ENCODE measurements at places on chromosomes 3 and 15.

DNA sequence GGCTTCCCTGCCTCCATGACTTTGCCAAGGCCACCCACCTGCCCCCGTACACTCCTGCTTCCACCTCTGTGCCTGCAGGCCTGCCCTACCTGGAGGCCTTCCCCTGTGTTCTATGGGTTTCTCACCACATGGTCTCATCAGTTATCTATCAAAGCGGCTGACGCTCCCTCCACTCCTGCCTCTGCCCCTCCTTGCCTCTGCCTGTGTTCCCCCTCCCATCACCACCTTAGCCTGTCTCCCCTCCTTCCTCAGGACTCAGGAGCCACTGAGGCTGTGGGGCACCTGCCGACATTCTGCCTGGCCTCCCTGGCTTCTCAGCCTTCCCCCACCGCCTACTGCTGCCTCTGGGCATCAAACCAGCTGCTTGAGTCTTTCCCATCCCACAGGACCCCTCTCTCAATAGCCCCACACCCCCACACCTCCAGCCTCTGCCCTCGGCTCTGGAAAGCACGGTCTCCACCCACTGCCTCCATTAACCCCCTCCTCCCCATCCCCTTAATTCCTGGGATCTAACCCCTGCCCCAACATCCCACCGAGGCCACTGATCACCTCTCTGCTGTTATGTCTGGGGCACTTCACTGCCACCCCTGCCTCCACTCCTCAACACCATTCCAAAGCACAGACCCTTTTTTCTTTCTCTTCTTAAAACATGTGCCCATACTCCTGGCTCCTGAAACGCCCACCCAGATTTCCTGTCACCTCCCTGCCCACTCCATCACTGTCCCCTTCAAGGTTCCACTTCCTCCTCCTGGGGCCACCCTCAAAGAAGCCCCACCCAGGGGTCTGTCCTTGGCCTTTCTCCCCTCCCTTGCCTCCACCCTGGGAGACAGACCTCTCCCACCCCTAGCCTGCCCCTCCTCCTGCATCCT, 24.4 kb upstream of the CYP11A1 start:
- no peak for DNase-seq

GRCh38 chr3:58722561-58722960, 56.0 kb upstream of the FAM3D start:
- DNase-seq = no peak

- DNase-seq = no peak
Measured at GRCh38 chr3:13210221-13210975, 137.2 kb upstream of the IQSEC1 start.

- no peak for DNase-seq
Measured at GRCh38 chr15:57463360-57463759, 87.1 kb downstream of the CGNL1 start.

DNA sequence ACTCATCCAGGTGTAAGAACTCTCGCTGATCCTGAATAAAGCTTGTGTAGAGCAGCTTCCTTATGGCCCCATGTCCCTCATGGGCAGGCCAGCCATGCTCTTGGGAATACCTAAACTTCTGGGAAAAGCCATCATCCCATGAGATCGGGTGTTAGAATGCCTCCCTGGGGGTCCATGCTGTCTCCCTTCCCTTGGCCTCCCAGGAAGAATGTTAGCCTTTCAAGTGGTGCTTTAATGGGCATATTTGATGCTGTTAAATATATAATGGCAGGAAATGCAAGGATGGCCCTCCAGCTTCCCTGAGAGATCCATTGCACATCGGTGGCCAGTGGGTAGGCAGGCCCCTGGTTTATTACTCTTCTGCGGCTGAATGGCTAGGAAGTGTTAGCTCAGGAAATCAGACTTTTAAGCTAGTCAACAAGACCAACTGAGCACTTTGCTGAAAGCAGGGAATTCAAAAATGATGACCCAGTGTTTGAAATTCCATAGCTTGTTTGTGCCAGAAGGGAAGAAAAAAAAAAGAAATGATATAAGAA, 60.5 kb upstream of the LRTM1 start:
- no peak for DNase-seq

DNA sequence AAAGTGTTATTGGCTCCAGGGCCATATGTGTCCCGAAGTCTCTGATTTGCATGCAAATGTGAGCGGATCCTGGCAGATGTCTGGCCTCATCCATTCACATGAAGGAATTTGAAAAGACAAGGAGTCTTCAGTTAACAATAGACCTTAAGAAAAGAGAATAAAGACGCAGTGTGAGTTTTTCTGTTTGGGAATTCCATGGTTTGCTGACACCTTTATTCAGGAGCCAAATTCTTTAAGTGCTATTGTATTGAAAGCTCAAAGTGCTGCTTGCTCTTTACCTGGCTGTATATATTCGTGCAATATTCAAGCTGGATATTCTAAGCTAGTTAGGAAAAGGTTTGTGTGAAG, 2.2 kb downstream of the LRRN1 start:
- DNase-seq = no peak

DNA sequence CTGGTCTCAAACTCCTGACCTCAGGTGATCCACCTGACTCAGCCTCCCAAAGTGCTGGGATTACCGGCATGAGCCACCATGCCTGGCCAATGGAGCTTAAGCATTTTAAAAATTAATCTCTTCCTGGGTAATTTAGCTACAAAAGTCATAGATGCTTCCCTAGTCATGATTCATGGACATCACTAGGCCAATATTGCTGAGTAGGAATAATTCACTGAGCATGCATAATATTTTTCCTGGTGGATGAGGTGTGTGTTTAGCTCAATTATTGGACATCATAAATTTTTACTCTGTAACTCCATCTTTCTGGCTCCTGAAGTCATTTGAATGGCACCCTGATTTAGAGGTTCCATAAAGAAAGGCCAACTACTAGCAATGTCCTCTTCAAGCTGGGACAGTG, 512.9 kb upstream of the AGTR1 start:
- no peak for DNase-seq

DNA sequence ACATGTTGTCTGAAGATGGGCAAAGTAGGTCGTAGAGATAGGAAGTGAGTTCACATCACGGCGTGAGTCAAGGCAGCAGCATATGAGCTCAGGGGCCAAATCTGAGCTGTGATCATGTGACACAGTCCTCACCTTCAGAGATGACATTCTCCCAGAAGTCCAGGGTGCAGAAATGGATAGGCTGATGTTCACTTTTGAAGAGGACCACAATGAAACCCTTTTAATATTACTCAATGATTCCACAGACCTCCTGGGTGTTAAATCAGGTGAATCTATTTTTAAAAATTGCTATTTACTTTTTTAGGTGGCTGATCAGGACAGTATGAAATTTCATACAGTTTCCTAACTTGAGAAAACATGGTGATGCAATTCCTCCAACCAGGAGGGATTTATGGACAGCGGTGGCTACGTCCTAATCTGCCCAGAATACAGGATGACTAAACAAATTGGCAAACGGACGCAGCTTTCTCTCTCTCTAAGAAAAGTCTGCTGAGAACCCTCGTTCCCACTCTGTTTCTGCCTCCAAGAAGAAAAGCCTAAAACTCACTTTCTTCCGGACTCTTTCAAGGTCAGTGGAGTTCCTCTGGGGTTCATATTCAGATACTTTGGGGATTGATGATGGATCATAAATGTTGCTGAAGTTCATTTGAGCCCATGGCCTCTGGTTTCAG, 34.4 kb downstream of the B3GNT5 start:
- DNase-seq = peak; percentile 81

GRCh38 chr3:24145481-24145880, 200.4 kb downstream of the NR1D2 start:
- DNase-seq = no peak

DNA sequence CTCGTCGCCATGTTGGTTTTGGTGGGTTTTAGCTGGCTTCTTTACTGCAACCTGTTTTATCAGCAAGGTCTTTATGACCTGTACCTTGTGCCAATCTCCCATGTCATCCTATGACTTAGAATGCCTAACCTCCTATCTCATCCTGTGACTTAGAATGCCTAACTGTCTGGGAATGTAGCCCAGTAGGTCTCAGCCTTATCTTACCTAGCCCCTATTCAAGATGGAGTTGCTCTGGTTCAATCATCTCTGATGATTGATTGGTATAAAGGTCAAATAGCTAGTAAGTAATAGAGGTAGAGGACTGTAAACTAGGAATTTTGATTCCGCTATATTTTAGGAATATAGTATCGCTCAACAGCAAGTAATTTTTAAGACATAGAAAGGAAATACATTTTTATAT, 1.3 kb upstream of the ACKR2 start:
- no peak for DNase-seq

DNA sequence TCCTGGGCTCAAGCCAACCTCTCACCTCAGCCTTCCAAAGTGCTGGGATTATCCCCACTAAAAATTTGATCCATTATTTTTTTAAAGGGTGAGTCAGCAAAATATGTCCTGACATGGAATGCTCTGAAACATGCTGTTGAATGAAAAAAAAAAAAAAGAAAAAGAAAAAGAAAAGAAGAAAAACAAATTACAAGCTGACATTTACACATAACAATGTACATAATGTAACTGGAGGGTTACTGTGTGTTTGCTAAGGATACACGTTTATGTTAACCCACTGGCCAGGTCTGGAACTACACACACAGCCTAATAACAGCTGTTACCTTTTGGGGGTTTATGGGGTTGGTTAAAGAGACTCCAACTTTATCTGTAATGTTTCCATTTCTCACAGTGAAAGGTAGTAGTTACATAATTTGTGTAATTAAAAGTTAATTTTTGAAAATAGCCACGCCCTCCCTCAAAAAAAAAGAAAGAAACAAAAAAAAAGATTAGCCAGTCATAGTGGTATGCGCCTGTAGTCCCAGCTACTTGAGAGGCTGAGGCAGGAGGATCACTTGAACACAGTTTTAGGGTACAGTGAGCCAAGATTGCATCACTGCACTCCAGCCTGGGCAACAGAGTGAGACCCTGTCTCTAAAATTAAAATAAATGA, 3.1 kb upstream of the MESP2 start:
- no peak for DNase-seq

DNA sequence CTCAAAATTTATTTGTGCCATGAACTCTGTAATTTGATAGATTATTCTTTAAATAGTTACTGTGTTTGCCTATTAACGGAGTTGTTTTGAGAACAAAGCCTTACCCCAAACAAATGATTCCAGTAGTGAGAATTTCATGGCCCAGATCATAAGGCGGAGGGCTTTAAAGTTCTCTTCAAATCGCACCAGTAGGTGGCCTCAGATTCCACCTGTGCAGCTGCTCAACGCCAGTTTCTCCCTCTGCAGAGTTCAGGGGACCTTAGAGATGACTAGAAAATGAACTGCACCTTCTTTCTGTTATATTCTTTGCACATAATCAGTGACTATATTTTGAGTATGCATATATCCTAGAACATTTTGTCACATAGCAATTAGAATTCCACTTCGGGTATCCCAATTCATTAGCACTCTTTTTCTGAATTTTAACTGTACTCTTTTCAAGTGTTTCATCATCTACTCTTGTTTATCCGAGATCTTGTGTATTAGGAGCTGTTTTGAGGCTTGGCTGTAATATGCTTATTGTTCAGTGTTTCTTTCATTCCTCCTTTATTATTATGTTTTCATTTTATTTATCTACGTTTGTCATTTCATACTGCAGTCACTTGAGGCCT, 232.6 kb upstream of the CHRM5 start:
- DNase-seq = no peak

DNA sequence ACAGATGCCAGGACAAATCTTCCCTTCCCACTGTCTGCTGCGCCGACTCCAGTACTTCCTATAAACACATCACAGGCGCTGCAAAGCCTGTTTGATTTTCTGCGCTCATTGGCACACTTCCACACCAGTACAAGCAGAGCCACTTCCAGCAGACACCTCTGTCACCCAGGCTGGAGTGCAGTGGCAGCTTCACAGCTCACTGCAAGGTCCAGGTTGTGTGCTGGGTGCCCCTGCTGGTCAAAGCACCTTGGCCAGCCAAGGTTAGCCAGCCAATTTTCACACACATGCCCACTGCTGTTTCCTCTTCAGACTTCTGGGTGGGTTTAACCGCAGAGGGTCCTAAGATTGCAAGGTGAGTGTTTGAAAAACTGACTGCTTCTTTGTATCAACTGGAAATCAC, 4.9 kb downstream of the CHDH start:
- DNase-seq = no peak

GRCh38 chr3:170531657-170532335, 54.1 kb downstream of the SLC7A14 start:
- DNase-seq = peak; percentile 79

- no peak for DNase-seq
Measured at GRCh38 chr3:14570089-14570488, 29.9 kb upstream of the GRIP2 start.

DNA sequence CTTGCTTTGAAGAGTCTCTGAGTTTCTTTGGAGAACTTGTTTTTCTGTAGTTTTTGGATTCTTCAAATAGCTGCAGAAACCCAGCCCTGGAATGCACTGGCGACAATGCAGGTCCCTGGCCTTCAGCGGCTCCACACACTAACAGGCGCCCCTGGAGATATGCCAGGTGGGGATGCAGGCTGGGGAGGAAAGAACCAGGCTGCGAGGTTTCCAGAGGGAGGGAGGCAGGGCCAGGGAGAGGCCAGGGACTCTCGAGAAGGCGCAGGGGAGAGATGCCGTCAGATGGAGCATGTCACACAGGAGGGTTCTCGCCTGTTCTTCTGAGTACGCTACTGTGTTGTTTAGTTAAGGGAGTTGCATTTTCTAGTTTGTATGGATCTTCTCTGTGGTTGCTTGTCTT, 283.1 kb downstream of the GABRG3 start:
- DNase-seq = no peak

DNA sequence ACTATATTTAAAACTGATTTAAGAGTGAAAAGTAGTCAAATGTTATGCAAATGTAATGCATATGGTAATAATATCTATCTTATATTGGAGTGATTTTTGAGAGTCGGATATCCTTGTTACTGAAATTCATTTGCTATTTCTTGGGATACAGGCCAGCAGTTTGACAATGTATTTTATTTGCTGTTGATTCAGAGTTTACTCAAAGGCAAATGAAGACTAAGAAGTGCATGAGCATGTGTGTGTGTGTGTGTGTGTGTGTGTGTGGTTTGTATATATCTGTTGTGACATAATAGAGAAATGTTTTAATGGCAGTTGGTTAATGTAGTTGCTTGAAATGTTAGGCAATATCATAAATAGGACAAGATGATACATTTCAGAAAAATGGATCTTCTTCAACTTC, 39.0 kb downstream of the UNC13C start:
- no peak for DNase-seq

- DNase-seq = peak; percentile 68
Measured at GRCh38 chr3:133547432-133548041, 25.9 kb upstream of the CDV3 start.

GRCh38 chr3:69948246-69948862, 51.2 kb upstream of the SAMMSON start:
- no peak for DNase-seq

- no peak for DNase-seq
Measured at GRCh38 chr3:35968043-35968622, 328.8 kb downstream of the ARPP21 start.

DNA sequence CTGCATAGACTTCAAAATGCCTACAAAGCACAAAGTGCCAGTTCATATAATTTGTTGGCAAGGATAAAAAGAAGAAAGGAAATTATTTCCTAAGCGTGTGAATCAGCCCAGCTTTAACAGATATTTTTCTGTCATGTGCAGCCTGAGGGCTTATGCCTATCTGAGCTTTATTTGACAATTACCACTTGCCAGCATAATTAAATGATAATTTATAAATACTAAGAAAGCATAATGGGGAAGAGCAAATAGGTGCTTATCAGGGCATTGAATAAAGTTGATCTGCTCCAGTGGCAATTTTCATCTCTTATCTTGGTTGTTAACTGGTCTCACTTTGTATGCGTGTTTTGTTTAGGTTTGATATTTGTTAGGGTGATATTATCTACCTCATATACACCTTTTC, 313.4 kb upstream of the DNAJC19 start:
- no peak for DNase-seq
